ENCODE measurements at places on chromosomes 16 and 17. TPM values are rescaled to one million over a fixed set of nuclear protein-coding genes. Genes with fewer than 3 reads are reported as not detected.

DNA sequence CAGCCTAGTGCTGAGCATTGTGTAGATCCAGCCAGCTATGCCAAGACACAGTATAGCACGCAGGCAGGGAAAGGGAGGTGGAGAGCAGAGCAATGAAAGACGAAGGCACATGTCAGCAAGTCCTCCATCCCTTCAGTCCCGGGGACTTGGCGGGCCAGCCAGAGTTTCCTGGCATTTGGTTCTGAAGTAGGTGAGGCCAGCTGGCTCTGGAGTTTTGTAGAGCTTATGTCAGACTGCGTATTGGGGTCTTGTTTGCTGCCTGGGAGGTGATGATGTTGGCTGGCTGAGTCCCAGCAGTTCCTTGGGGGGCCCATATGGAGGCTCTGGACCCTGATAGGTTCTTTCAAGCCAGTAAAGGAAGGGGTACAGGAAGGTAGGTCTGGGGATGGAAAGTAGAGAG, 55.7 kb upstream of the AKTIP start:
- no peak for DNase-seq

- no peak for DNase-seq
Observed at GRCh38 chr17:71548540-71549190, 572.2 kb upstream of the SOX9 start.

DNA sequence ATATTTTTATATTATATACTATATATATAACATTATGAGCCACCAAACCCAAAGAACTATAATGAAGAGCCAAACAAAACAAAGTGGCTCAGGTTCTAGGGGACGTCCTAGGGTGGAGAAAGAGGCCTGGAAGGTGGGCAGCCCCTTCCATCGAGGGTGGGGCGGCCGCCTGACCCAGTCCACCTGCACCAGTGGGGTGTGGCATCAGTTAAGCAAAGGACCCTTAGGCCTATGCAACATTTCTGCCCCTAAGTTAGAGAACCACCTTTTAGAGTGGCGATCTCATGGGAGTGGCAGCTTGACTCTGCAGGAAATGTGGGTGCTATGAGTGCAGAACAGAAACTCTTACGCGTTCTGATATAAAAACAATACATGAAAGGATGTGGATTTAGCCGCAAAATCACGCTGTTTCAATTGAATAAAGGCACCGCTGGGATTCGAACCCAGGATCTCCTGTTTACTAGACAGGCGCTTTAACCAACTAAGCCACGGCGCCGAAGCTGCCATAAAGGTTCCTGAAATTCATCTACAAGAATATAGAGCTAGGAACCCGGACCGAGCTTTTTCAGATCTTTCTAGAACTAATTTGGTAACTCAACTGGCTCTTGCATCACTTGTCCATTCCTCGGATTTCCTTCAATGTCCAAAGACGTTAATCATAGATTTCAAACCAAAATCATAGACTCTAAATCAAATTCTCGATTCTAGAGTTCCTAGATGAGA, 15.6 kb upstream of the AURKB start:
- peak; percentile 79 for DNase-seq

GRCh38 chr16:57606147-57606846, 22.1 kb upstream of the ADGRG1 start:
- DNase-seq: no peak

CHST4 gene
- not detected for total RNA-seq

MGAT5B gene
- 0.28 TPM for total RNA-seq

Measured in activated T-cell treated with anti-CD3 and anti-CD28 coated beads, Interleukin-2, amount 50 U/mL, for 72 hours (primary cell).